Astrocyte (in vitro differentiated cells and primary cell): ENCODE measurements at places on chromosomes 3 and 15. TPM values are rescaled to one million over a fixed set of nuclear protein-coding genes. Genes with fewer than 3 reads are reported as not detected.

The GPR62 gene
- total RNA-seq = not detected in 2 replicates

The DPPA4 gene
- 81.5 and 83.0 TPM in 2 replicates for total RNA-seq

The PRR20G gene
- total RNA-seq = not detected in 2 replicates

The MKRN3 gene
- total RNA-seq = not detected in 2 replicates

The NMB gene
- 6.1 and 6.4 TPM in 2 replicates for total RNA-seq

The CAMKV gene
- 0.22 and 0.45 TPM in 2 replicates for total RNA-seq

The SHC4 gene
- 2.7 and 3.7 TPM in 2 replicates for total RNA-seq

The ARGFX gene
- not detected in 2 replicates for total RNA-seq

The ZNF660 gene
- 5.5 and 6.7 TPM in 2 replicates for total RNA-seq

The CCR8 gene
- total RNA-seq = not detected in 2 replicates

The GHSR gene
- not detected in 2 replicates for total RNA-seq

The GPR160 gene
- 0.79 and 1.4 TPM in 2 replicates for total RNA-seq

The TP63 gene
- 0.94 and 1.1 TPM in 2 replicates for total RNA-seq

The PTH1R gene
- total RNA-seq = 4.4 and 5.2 TPM in 2 replicates

The ADGRG7 gene
- total RNA-seq = not detected in 2 replicates

The ADAMTSL3 gene
- total RNA-seq = 2.4 and 3.0 TPM in 2 replicates

The SLC22A13 gene
- total RNA-seq = 0.72 and 1.8 TPM in 2 replicates

The CD200 gene
- total RNA-seq = 11.1 and 13.2 TPM in 2 replicates

The GOLGA6L25 gene
- total RNA-seq = not detected in 2 replicates

The TAGLN3 gene
- 7.9 and 8.7 TPM in 2 replicates for total RNA-seq

The REC114 gene
- not detected in 2 replicates for total RNA-seq

The GPR149 gene
- not detected in 2 replicates for total RNA-seq

The POTEB2 gene
- not detected in 2 replicates for total RNA-seq

The NPAP1 gene
- not detected in 2 replicates for total RNA-seq

The ONECUT1 gene
- total RNA-seq = 0.14 and 0.32 TPM in 2 replicates

The CTXND1 gene
- not detected in 2 replicates for total RNA-seq

The CD86 gene
- not detected in 2 replicates for total RNA-seq

The TGM4 gene
- total RNA-seq = 0.18 TPM in 1 of 2 replicates, not detected in the other

The NR2E3 gene
- total RNA-seq = not detected in 2 replicates

The DAPK2 gene
- total RNA-seq = 0.52 and 0.60 TPM in 2 replicates

The ATG7 gene
- 24.8 and 29.5 TPM in 2 replicates for total RNA-seq

The LRRC31 gene
- total RNA-seq = 0.16 TPM in 1 of 2 replicates, not detected in the other

The PP2D1 gene
- total RNA-seq = not detected in 2 replicates

The RAB6B gene
- total RNA-seq = 60.5 and 61.8 TPM in 2 replicates
